Natural killer cell treated with Interleukin-12 subunit alpha and Interleukin-12 subunit beta and Interleukin-15 and Interleukin-18, amount 100 ng/mL, for 72 hours (primary cell): ENCODE measurements at places on chromosomes 5 and 9.

GRCh38 chr9:105414947-105415661, 32.7 kb upstream of the FSD1L start:
- H3K4me1 ChIP-seq = no peaks in the 10 kb centered on the region
- DNase-seq = no peak
- no peaks in the 10 kb centered on the region for H3K36me3 ChIP-seq
- no peak overlapping the region for H3K27ac ChIP-seq
- peaks cover 23% of the 10 kb centered on the region for H3K27me3 ChIP-seq

- peak within 1 kb of the TSS; percentile 87 for H3K4me3 ChIP-seq
- H3K27ac ChIP-seq = peak within 1 kb of the TSS; percentile 45
- H3K4me1 ChIP-seq = peaks cover 11% of the 10 kb centered on the region
Observed at GRCh38 chr9:132878695-132879456, at the start of gene SPACA9. Gene SPACA9 (plus strand): TSS chr9:132878898. CDS start chr9:132883948, 5,050 bp downstream.

DNA sequence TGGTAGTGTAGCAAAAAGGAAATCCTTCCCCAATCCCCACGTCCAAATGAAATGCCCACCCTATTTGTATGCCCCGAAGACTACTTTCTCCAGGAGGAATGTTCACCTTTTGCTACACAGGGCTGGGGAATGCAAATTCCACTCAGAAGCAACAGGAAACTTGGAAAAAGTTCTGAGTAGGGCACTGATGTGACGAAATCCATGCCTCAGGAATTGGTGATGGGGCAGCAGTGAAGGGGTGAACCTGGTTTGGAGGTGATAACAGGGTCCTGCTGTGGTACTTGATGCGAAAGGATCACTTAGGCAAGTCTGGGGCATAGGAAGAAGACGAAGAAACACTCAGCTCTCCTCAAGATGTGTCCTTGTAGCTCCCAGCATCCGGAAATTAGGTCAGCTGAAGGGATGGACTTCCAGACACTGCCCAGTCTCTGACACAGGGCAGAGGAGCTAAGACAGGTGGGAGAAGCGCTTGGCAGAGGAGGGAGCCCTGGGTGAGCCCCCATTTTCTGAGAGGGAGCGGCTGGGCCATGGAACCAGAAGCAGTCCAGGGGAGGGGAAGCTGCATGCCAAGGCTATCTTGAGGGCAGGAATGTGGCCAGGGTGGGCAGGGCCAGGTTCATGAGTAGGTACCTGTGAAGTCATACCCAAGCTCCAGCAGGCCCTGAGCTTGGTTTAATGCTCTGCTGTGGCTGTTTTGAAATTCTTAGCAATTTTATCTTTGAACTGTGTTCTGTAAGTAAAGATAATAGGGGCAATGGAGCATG, 22.2 kb upstream of the MVB12B start:
- no peak overlapping the region for H3K4me3 ChIP-seq
- H3K27ac ChIP-seq = no peak overlapping the region
- no peak for DNase-seq
- H3K4me1 ChIP-seq = no peaks in the 10 kb centered on the region
- H3K27me3 ChIP-seq = no peaks in the 10 kb centered on the region

- peaks cover 13% of the 10 kb centered on the region for H3K4me1 ChIP-seq
- no peak for DNase-seq
- no peak overlapping the region for H3K27ac ChIP-seq
Observed at GRCh38 chr9:36163049-36163785, 6.0 kb upstream of the CCIN start.

GRCh38 chr9:92605224-92605623, 64.7 kb downstream of the IPPK start:
- H3K4me3 ChIP-seq = no peak overlapping the region
- no peak for DNase-seq
- no peaks in the 10 kb centered on the region for H3K27me3 ChIP-seq
- H3K36me3 ChIP-seq = no peaks in the 10 kb centered on the region
- no peak overlapping the region for H3K27ac ChIP-seq
- H3K4me1 ChIP-seq = no peaks in the 10 kb centered on the region
